ENCODE measurements at places on chromosomes 16 and 17.

GRCh38 chr17:10048629-10049350 is 143.7 kb upstream of the RCVRN start:
- peak; percentile 65 for DNase-seq

- DNase-seq = peak; percentile 25
Observed at GRCh38 chr16:30369091-30369937, 980 bp downstream of the TBC1D10B start.

DNA sequence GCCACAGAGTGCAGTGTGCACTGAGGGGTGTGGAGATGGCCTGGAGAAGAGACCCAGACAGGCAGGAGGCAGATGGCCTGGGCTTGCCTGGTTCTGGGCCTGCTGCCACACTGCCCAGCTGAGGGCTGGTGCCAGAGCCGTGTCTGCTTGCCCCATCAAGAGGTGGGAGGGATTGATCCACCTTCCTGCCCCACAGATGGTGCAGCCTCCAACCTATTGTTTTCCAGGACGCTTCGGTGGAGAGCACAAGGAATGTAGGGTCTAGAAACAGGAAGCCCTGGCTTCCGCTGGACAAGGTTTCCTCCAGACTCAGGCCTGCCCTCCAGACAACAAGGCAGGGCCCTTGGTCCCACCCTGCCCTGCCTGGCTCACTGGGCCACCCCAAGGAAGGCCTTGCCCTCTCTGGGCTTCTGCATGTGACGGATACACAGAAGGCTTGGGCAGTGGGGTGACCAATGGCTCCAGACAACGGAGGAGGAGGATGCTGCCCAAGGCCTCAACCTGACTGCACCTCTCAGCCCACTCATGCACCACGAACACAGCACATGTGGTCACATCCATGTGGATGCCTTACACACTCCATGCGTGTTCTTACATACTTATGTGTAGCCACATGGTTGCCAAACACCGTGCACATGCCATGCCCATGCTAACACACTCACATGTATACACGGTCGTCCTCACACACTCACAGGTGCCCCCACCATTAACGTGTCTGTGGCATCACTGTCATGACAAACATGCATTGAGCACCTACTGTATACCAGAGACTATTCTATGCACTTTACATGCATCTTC is 6.5 kb upstream of the CDH5 start:
- DNase-seq = no peak

DNA sequence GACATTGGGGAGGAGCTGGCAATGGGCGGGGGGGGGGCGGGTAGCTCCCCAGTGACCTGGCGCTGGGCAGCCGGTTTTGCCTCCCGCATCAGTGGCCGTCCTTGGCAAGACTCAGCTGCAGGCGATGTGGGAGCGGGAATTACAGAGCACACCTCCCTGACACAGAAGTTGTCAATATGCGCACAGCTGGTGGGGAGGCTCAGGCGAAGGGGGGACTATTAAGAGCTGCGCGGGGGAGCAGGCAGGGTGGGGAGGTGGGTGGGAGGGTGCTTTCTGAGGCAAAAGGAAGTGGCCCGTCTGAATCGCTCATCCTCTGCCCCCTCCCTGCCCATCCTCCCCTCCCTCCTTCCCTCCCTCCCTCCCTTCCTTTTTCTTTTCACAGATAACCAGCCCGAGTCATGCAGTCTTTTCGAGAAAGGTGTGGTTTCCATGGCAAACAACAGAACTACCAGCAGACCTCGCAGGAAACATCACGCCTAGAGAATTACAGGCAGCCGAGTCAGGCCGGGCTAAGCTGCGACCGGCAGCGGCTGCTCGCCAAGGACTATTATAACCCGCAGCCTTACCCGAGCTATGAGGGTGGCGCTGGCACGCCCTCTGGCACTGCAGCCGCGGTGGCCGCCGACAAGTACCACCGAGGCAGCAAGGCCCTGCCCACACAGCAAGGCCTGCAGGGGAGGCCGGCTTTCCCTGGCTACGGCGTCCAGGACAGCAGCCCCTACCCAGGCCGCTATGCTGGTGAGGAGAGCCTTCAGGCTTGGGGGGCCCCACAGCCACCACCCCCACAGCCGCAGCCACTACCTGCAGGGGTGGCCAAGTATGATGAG is 44.0 kb downstream of the SREBF1 start:
- peak; percentile 6 for DNase-seq

DNA sequence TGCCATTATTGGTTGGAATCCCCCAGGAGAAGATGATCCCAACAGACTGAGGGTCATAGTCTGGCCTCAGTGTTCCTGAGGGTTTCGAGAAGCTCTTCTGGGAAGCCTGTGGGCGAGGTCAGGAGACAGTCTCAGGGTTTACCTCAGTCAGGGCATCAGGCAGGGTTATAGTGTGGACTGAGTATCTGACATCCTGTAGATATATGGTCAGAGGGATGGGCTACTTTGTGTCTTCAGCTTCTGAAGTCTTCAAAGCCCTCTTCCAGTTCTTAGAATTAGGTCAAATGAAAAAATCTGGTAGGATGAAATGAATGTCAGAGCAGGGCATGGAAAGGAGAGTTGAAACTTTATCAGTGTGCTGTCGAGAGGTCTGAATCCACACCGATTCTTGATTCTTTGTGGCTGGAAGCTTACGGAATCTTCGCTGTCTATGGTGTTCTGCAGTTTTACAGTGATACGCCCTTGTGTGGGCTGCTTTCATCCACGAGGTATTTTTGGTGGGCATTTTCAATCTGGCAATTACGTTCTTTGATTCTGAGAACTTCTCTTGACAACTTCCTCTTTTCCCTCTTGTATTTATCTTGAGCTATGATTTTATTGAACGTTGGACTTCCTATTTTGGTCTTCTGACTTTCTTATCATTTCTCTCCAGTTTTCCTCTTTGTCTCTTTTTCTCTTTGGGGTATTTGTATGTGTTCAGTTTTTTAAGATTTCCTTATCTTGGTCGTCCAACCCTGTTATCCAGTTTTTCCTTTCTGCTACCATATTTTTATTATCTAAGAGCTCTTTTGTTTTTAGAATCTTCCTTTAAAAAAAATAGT is 30.4 kb downstream of the BPTF start:
- peak; percentile 75 for DNase-seq

Data from suppressor macrophage (primary cell).